ENCODE measurements at places on chromosomes 2 and 18. TPM values are rescaled to one million over a fixed set of nuclear protein-coding genes. Genes with fewer than 3 reads are reported as not detected.

RNF125 gene
- 24.3 TPM for total RNA-seq

GRCh38 chr2:222447131-222447530, 22.8 kb downstream of the SGPP2 start:
- DNase-seq, result no peak

NTSR2 gene
- not detected for total RNA-seq

DNA sequence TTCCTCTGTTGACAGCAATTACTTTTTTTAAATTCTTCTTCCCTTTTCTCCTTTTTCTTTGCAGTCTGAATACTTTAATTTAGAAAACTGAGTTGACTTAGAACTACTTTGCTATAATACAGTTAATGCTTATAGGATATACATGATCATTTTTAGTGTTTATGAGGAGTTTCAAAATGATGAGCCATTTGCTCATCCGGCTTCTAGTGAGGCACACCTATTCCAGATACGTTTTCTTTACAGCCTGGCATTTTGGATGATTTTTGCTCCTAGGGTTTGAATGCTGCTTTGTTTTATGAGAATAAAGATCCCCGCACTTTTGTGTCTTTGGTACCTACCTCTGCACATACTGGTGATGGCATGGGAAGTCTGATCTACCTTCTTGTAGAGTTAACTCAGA, 52.8 kb downstream of the EIF5B start:
- DNase-seq, result no peak

GRCh38 chr2:196263181-196263747, 91.9 kb upstream of the STK17B start:
- DNase-seq, result no peak

Measured in omental fat pad (tissue), 4 donors.